ENCODE measurements at places on chromosomes 1 and 21. TPM values are rescaled to one million over a fixed set of nuclear protein-coding genes. Genes with fewer than 3 reads are reported as not detected.

The IVL gene
- not detected for total RNA-seq

The GBP4 gene
- 0.63 TPM for total RNA-seq

The LENEP gene
- total RNA-seq, result not detected

The ZNHIT6 gene
- total RNA-seq, result 15.0 TPM
